ENCODE measurements at places on chromosomes 7 and 10.

- no peak for ATAC-seq
Measured at GRCh38 chr7:24968165-24968564, 11.8 kb downstream of the OSBPL3 start.

DNA sequence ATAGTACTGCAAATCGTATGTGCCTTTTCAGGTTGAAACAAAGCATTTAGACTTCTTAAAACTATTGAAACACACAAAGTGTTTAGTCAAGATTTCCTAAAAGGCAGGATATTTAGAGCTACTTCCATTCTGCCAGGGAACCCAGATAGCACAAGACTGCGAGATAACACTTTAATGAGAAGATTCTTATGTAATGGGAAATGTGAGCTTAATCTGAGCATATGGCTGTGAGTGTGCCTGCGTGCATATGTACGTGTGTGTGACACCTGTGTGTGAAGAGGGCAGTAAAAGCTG is 14.3 kb upstream of the JCAD start:
- ATAC-seq, result no peak

- ATAC-seq, result peak; percentile 59
Measured at GRCh38 chr10:3067118-3067858, at the start of gene PFKP. Gene PFKP (plus strand): TSS chr10:3067548. CDS start chr10:3067596, 48 bp downstream.

DNA sequence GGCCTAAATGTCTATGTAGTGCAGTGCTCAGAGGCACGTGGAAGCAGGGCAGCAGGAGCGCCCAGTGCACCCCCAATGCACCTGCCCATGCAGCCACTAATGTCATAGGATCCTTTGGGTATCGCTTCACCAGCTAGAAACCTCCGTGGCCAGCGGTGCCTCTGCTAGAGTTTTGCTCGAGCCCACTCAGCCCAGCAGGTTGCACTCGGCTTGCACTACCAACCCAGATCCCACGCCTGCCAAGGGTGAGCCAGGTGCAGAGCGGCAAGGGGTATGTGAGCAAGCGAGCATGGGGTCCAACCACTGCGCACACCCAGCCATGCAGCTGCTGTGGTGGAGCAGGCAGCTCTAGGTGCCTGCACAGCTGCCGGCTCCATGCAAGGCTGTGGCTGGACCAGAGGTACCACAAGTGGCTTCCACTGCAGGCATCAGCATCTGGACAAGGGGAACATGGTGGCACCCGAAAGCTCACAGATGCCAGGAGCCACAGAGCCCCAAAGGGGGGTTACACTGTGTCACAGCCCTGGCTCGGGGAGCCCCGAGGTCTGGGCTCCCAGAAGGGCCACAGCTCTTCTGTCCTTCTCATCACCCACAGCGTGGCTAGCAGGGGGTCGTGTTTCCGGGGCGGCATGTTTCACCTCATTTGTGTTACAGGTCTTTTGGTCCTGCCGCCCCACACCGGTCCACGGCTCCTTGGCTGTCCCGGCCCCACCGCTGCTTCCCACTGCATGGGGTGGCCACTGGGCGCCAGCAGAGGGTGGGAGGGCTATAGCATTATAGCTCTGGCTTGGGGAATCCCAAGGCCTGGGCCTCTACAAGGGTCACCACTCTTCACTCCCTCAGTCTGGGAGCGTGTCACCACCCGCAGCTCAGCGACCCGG is 2.3 kb upstream of the NCAPG2 start:
- ATAC-seq, result no peak

- peak; percentile 99 for ATAC-seq
Measured at GRCh38 chr10:44325157-44325556, 59.7 kb downstream of the CXCL12 start.

DNA sequence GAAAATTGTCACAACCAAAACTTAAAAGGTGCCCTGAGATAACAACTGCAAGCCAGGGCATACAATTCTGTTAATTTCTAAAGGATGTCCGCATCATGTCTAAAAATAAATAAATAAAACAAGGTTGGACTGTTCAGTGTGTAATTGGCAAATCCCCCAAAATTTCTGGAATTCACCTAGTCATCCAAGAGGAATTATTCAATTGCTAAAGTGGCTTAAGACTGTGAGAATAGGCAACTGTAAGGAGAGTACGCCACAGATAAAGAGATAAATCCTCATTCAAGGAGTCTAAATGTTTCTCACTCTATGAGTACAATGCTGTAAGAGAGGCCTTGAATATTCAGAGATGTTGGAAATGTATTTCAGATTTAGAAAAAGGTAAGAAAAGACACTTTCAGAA is 37.2 kb downstream of the PIK3AP1 start:
- ATAC-seq, result no peak

DNA sequence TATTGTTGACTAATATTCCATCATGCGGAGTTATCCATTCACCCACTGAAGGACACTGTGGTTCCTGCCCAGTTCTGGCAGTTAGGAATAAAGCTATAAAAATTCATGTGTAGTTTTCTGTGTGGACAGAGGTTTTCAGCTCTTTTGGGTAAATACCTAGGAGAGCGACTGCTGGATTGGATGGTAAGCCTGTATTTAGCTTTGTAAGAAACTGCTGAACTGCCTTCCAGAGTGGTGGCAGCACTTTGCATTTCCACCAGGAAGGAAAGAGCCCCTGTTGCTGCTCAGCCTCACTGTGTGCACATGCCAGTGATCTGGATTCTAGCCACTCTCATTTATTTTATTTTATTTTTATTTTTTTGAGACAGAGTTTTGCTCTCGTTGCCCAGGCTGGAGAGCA is 14.2 kb downstream of the ZNF775 start:
- ATAC-seq, result no peak
